ENCODE measurements at places on chromosomes 1 and 21. TPM values are rescaled to one million over a fixed set of nuclear protein-coding genes. Genes with fewer than 3 reads are reported as not detected.

TSPEAR gene
- not detected for total RNA-seq

CGN gene
- total RNA-seq: 0.45 TPM

HES3 gene
- not detected for total RNA-seq

BRINP3 gene
- total RNA-seq: not detected

SON gene
- total RNA-seq: 152 TPM

DCDC2B gene
- not detected for total RNA-seq

MDM4 gene
- total RNA-seq: 29.6 TPM

TMCC2 gene
- 2.0 TPM for total RNA-seq

IGSF3 gene
- 0.47 TPM for total RNA-seq

CYYR1 gene
- 5.1 TPM for total RNA-seq

JMJD4 gene
- 29.0 TPM for total RNA-seq

GADD45A gene
- 46.9 TPM for total RNA-seq
